ENCODE measurements at places on chromosomes 16 and 17.

GRCh38 chr17:57138956-57139576 lies 54.0 kb downstream of the AKAP1 start:
- DNase-seq: no peak

- no peak for DNase-seq
These were observed 85.9 kb downstream of the LITAF start for GRCh38 chr16:11500700-11501346.

DNA sequence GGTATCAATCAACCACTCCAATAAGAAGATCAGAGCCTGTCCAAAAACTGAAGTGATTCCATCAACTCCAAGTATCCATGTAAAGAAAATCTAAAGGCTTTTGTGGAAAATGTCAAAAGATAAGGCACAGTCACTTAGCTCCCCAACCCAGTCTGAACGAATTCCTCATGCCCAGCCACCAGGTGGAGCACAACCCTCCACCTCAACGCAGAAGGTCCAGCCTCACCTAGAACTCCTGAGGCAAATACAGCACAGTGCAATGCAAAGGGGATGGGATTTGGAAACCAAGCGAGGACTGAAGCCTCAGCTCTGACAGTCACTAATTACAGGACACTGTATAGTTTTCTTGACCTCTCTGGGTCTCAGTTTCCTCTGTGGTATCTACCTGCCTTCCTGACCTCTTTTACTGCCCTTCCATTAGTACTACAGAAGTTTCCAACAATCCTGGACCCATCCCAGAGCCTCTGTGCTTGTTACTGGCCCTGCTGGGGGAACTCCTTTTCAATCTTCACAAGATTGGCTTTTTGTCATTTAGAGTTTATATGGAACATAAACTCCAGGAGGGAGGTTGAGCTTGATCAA lies 2.0 kb downstream of the NCBP3 start:
- DNase-seq: peak; percentile 19

DNA sequence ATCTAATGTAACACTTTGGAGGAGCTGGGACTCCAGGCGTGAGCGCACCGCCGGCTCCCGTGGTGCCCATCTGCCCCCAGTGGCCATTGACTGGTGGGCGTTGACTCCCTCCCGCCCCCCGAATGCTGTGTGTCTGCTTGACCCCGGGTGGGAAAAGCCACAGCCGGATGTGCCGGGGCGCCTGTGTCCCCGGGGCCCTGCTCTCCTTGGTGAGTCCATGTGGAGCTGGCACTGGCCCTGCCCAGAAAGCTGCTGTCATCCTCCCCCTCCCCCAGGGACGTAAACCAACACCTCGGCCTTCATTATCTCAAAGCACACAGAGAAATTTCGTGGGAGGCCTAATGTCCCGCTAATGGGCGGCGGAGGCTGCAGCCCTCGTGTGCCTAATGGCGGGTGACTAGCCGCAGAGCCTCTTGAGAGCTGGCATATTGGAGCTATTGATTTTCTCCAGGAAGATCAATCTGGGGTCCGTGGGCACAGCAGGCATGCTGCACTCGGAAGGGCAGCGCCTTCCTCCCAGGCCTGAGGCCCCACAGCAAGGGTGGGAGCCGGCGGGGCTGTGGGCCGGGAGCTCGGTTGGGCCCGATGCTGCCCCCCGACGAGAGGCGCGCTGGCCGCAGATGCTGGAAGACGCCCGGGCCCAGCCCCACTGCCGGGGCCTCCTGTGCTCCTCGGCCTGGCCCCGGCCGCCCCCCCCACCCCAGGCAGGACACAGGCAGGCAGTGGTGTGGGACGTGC lies 4.0 kb upstream of the PERCC1 start:
- no peak for DNase-seq

DNA sequence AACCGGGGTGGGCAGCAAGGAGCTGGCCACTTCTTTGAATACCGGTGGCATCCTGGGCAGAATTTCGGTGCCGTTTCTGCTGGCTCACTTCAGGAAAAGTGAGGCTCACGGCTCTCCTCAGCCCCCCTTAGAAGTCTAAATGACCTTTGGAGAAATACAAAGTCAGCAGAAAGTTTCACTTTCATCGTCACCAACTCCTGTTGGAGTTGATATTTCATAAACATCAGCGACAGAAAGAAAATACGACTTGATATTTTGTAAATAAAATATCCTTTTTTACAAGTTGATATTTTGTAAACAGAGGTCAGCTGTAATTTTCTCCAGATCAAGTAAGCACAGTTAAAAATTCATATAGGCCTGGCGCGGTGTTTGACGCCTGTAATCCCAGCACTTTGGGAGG lies 781 bp downstream of the ZNF75A start:
- no peak for DNase-seq

DNA sequence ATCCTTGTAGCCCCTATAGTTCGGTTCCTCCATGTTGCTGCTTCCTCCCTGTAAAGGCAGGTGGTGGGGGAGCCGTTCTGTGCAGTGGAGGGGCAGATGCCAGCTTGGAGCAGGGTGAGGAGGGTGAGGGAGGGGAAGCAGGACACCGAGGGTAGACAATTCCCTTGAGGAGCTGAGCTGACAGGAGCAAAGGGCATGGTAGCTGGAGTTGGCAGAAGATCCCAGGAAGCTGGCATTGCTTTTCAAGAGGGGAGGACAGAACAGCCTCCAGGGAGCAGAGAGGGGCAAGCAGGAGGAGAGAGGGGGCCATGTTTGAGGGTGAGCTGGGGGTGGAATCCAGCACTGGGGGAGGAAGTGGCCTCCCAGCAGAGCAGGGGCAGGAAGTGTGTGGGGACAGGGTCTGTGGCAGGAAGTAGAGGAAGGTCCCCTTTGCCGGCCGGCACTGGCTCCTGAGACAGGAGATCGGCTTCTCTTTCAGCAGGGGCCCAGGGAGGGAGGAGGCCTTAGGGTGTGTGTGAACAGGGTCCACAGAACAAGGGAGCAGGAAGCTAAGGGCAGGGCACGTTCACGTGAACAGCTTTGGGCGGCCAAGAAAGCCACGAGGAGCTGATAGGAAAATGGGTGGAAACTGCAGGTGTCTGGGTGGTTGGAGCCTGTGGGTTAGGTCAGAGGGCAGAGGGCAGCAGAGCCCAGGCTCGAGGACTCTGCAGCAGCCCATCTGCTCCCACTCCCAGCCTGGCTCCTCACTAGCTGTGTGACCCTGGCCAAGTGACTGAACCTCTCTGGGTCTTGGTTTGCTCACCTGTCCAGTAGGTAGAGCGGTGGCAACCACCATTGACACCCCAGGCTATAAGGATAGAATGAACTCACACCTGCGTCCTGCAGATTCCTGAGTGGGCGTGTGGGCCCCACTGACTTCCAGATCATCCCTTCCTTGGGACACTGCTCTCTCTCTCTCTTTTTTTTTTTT lies 17.5 kb upstream of the SPNS2 start:
- DNase-seq: peak; percentile 28

- no peak for DNase-seq
These were observed 133.3 kb downstream of the ENGASE start for GRCh38 chr17:79207960-79208359.

GRCh38 chr16:67530013-67530939 lies 1.6 kb downstream of the RIPOR1 start:
- no peak for DNase-seq

- no peak for DNase-seq
These were observed 1.9 kb downstream of the SRSF1 start for GRCh38 chr17:58005031-58005727.

- peak; percentile 70 for DNase-seq
These were observed 10.2 kb upstream of the HOXB9 start for GRCh38 chr17:48636177-48637018.

DNA sequence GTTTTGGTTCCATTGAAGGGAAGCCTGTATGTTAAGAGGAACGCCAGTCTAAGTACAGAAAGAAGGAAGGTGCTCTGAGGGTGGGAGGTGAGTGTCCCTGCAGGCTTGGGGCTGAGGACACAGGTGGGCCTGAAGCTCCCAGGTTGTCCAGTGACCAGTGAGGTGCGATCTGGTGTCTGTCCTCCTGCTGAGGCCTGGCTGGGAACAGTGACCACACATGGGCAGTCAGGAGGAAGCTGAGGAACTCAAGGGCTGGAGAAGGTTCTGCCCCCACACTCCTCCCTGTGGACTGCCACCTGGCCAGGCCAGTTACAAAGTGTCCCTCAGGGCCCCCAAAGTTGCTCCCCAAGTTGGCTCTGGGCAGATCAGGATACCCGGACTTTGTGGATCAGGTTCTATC lies 102.1 kb downstream of the N4BP1 start:
- no peak for DNase-seq

DNA sequence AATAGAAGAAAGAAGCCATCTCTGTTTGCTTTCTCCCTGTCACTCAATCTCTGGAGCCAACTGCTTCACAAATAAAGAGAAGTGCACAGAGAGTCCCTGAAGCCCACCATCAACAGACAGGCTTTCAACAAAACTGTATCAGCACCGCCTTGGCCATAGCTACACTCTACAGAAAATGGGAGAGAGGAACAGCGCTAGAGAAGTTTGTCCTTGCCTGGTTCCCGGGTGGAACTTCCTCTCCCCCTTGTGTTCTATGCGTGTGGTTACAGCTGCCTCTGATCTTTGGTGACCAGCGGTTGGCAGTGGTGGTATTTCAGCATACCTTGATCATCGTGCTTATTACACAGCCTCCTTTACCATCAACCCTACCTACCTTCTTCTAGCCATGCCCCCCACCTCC lies 91.4 kb upstream of the CCL2 start:
- DNase-seq: no peak

- DNase-seq: no peak
These were observed 4.8 kb downstream of the RNF222 start for GRCh38 chr17:8392674-8393469.

DNA sequence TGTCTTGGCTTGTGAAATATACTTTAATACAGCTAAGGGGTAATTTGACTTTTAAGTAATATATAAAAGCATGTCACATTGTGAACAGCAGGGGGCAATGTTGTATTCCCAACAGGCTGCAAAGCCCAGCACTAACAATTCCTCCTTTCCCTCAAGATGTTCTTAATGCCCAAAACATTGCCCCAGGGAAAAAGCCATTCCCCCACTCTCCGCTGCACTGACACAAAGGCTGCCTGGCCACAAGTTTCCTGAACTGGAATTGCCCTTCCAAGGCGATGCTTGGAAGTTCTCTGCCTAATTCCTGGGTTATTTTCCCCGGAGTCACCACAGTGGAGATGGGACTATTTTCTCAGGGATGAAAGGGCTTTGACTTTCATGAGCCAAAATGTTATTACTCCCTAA lies 27.2 kb downstream of the CLEC16A start:
- DNase-seq: no peak

GRCh38 chr17:43579566-43580140 lies 33.5 kb upstream of the ETV4 start:
- no peak for DNase-seq

DNA sequence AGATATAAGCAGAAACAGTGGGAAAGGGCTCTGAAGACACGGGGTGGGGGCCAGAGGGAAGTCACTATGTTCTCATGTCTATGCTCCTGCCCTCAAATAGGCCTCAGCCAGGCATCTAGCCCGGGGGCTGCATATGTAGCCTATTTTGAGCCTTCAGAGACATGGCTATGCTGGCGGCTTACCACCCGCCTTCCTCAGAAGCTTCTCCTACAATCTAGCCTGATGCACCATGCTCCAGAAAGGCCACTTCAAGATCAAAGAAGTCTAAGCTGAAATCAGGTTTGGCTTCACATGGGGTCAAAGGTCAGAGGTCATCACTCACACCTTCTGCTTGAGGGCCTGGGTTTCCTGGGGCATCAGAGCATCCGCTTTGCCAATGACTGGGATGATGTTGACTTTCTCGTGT lies 1.6 kb downstream of the SEPTIN1 start:
- no peak for DNase-seq

- DNase-seq: no peak
These were observed 37.7 kb downstream of the TNFRSF13B start for GRCh38 chr17:16934133-16934795.

GRCh38 chr16:67246756-67247191 lies 507 bp downstream of the FHOD1 start:
- DNase-seq: no peak

DNA sequence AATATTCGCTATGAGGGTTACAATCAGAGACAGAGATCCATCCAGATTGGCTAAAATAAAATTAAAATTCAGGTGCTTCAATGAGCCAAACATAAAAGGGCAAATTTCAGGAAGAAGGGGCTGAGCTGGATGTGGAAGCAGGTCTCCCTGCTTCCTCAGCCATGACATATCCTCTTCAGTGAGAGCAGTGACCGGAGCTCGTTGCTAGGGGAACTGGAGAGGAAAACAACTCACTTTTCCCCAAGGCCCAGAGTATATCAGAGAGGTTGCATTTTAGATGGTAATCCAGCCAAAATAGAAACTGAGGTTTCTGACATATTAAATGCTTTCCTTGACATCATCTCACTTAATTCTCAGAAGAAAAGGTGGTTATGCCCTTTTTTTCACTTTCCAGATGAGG lies 503.5 kb downstream of the HS3ST4 start:
- DNase-seq: no peak

- peak; percentile 24 for DNase-seq
These were observed 40.4 kb upstream of the NDRG4 start for GRCh38 chr16:58459344-58460218.

DNA sequence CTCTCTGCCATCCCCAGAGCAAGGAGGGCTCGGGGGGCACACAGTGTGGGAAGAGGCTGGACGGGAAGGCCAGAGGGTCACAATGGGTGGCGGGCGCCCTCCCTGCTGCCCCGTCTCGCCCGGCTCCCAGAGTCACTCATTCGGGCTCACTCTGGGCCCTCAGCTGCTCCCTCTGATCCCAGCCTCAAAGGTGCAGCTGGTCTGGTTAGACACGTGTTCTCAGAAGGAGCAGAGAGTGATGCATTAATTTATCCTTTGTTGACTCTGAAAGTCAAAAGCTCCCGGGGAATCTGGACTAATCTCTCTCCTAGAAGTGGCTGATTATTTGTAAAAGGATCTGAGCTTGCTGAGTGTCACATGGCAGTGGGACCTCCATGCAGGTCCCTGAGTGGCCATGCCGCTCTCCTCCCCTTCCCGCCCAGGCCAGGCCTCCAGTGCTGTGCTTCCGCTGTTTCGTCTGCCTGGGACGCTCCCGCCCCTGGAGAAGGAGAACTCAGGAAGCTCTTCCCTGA lies 87.5 kb downstream of the SEC14L1 start:
- DNase-seq: no peak

DNA sequence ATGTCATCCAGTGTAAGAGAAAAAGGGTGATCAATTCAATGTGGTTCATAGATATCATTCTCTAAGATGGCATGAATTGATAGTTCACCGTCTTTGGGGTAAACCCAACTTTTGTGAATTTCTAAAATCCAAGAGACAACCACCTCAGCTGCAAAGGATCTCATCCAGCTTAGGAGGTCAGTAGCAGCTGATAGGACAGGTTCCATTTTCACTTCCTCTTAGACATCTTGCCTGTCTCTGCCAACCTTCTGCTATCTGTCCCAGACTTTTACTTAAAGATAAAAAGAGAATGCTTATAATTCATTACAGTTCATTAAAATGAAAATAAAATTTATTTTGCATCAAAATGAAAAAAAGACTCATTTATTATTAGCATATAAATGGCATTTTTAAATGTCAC lies 468.2 kb downstream of the XYLT1 start:
- no peak for DNase-seq

GRCh38 chr16:80084163-80084562 lies 456.6 kb upstream of the DYNLRB2 start:
- no peak for DNase-seq

GRCh38 chr16:87263418-87264052 lies 53.7 kb downstream of the C16orf95 start:
- DNase-seq: no peak

GRCh38 chr16:67672739-67673662 lies 6.4 kb downstream of the C16orf86 start:
- no peak for DNase-seq

Data from activated CD4-positive, alpha-beta T cell treated with anti-CD3 and anti-CD28 coated beads for 24 hours (primary cell).